Lower leg skin (tissue), 4 donors: ENCODE measurements at places on chromosomes 1 and 21. TPM values are rescaled to one million over a fixed set of nuclear protein-coding genes. Genes with fewer than 3 reads are reported as not detected.

LCE1A gene
- 612 TPM for total RNA-seq

S100A1 gene
- total RNA-seq, result 22.5 TPM

C8A gene
- total RNA-seq, result not detected

PM20D1 gene
- 89.1 TPM for total RNA-seq

CYP4A11 gene
- total RNA-seq, result not detected

CDC42BPA gene
- 26.9 TPM for total RNA-seq

TRIM63 gene
- total RNA-seq, result 0.21 TPM

LEFTY1 gene
- total RNA-seq, result 0.39 TPM

CNR2 gene
- not detected for total RNA-seq

DISP1 gene
- 8.1 TPM for total RNA-seq

RGS16 gene
- 0.37 TPM for total RNA-seq

DIO1 gene
- total RNA-seq, result not detected
